Thoracic aorta (tissue), 2 donors: ENCODE measurements at places on chromosomes 1 and 21. TPM values are rescaled to one million over a fixed set of nuclear protein-coding genes. Genes with fewer than 3 reads are reported as not detected.

Gene ALG14
- total RNA-seq: 1.6 TPM

Gene ERVH48-1
- not detected for total RNA-seq

DNA sequence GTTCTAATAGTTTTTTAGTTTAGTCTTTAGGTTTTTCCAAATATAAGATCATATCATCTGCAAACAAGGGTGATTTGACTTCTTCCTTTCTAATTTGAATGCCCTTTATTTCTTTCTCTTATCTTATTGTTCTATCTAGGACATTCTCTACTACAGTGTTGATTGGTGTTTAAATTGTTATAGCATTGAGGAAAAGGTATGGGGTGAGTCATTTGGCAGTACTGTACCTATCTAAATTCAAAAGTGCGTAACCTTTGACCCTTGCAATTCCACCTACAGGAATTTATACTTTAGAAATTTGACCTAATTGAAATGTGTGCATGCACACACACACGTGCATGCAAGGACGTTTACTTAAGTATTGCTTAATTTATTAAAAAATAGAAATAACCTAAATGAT lies 78.3 kb downstream of the MAB21L3 start:
- no peaks in the 10 kb centered on the region for H3K27me3 ChIP-seq
- H3K4me3 ChIP-seq: no peak overlapping the region
- no peak overlapping the region for H3K27ac ChIP-seq
- no peak for DNase-seq

- H3K27ac ChIP-seq: no peak overlapping the region
- H3K4me1 ChIP-seq: no peaks in the 10 kb centered on the region
- no peak for DNase-seq
- no peaks in the 10 kb centered on the region for H3K27me3 ChIP-seq
- H3K36me3 ChIP-seq: no peaks in the 10 kb centered on the region
Measured at GRCh38 chr1:221874285-221875003, 132.6 kb upstream of the DUSP10 start.
